Stimulated activated CD8-positive, alpha-beta memory T cell treated with anti-CD3 and anti-CD28 coated beads, Interleukin-2, amount 100 ng/mL, for 1 hour (primary cell): ENCODE measurements at places on chromosomes 5 and 9.

GRCh38 chr5:65932676-65933075 lies 6.3 kb downstream of the ERBIN start:
- no peak for DNase-seq

- DNase-seq, result no peak
Observed at GRCh38 chr5:125487231-125487630, 740.8 kb upstream of the ZNF608 start.

DNA sequence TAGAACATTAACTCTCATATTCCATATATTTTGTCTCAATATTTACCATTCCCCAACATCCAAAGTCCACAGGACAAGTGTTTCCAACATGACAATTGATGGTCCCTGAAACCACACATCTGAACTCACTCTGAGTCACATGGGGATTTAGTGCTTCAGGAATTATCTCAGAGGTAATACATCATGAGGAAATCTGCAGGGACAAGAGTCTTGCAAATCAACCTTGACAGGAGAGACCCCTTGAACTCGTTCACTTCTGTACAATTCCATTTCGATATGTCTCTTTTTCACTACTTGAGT lies 119.7 kb upstream of the ABCA1 start:
- DNase-seq, result no peak

DNA sequence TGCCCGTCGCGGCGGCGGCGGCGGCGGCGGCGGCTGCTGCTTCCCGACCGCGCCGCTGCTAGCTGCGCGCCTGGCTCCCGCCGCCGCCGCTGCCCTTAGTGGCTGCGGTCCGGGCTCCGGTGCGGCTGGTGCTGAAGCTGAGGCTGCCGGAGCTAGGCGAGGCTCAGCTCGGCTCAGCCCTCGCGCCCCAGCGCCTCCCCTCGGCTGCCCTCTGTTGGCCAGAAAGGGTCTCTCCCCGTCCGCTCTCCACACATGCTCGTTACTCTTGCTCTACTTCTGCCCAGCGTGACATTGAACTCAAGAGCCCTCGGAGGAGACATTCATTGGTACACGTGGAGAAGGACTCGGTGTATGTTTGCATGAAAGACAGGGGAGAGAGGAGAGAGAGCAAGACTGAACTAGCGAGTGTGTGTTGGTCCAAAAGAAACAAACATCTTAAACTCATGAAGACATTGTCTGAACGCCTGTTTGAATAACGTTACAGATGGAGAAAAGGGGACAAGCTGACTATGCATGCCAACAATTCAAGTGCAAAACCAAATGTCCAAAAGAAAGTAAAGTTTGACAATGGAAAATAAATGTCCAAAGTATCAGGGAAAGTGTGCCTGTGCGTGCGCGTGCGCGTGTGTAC lies at the start of gene HCN1:
Gene HCN1 (minus strand): TSS at position 175 of the 631 bp plus-strand sequence.
- no peak for DNase-seq

- no peak for DNase-seq
Observed at GRCh38 chr5:83378624-83379289, 92.8 kb upstream of the VCAN start.

DNA sequence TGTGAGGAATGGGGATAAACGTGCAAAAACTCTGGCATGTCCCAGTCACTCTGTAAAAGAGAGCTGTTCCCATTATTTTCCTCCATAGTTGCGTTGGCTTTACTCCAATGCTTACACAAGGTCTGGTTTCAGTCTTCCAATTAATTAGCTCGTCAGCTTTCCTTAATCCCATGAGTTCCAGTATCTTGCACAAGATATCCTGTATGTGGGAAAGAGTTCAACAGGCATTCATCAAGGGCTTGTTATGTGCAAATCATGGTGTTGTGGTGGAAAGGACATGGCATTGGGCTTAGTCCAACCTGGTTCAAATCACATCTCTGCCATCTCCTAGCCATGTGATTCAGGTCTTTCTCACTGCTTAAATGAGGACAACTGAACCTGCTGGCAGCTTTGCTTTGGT lies 77.5 kb upstream of the PANK3 start:
- no peak for DNase-seq

- no peak for DNase-seq
Observed at GRCh38 chr9:114503522-114504340, 1.5 kb downstream of the WHRN start.

DNA sequence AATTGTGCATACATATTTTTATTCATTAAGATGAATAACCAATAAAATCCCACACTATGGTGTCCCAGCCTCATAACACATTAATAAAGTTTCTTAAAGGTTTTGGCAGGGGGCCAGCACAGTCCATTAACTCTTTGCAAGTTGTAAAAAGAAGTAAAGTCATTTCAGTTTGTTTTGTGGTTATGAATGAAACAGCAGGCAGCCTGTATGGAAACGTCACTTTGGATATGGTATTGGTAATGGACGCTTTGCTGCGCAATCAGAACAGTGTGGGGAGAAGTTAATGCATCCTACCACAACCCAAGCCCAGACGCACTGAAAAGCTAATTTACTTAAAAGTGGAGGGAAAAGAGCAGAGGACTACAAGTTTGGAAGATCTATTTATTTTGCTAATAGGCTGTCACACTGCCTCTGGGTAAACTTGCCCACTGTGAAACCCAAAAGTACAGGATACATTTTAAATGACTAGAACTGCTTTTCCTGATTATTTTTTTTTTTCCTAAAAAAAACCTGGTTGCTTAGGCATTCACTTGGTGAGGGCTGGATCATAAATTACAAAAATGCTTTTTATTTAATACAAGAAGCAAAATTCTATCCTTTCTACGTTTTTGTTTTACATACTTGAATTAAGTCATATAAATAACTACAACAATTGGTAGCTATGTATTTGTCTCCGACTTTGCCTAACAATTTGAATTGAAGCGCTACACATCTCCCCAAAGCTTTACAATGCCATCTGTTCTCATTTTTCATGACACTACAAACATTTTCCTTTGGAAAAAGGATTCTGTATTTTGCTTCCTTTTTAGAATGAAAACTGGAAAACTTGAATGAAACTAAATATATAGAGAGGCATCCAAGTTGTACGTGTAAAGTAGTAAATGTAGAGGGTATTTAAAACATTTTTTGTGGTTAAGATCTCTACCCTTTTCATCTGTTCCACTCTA lies 104.3 kb downstream of the NFIB start:
- DNase-seq, result no peak

DNA sequence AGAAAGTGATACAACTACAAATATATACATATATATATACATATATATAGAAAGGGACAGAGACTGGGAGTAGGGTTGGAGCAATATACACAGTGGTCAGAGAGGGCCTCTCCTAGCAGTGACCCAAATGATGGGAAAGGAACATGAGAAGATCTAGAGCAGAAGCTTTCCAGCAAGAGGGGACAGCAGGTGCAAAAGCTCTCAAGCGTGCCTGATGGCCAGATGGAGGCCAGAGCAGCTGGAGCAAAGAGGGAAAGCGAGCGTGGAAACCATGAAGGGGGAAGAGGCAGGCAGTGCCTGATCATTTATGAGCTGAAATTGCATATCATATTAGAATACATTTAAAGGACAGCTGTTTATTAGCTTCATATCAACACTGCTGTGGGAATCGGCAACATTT lies 7.6 kb upstream of the GRPEL2 start:
- DNase-seq, result no peak

- DNase-seq, result no peak
Observed at GRCh38 chr5:82386576-82386975, 108.4 kb upstream of the RPS23 start.

DNA sequence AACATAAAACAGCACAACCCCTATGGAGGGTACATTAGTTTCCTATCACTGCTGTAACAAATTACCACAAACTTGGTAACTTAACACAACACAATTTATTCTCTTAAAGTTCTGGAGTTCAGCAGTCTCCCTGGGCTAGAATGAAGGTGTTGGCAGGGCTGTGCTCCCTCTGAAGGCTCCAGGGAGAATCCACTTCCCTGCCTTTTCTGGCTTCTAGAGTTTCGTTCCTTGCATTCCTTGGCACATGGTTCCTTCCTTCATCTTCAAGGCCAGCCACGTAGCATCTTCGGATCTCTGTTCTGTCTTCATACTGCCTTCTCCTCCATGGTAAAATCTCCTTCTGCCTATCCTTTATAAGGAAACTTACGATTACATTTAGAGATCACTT lies 25.0 kb upstream of the GSN start:
- no peak for DNase-seq

DNA sequence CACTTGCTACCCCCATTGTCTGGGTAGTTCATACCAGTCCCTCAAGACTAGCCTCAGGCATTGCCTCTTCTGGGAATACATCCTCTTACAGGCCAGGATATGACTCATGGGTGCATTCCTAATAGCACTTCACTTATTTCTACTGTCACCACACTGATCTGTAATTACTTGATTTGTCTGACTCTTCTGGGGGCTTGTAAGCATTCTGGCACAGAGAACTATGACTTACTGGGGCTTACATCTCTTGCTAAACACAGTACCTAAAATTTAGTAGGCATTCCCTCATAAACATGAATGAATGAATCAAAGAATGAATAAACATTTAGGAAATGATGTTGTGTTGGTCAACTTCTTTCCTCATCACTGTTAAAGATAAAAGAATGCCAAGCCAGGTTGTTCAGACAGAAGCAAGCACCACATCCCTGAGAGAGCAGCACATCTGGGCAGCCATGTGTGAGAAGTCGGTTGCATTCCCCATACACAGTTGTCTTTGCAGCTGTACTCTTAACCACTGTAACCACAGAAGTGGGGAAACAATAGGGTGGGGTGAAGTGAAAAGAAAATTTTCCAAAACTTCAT lies 27.6 kb downstream of the IL7R start:
- no peak for DNase-seq

DNA sequence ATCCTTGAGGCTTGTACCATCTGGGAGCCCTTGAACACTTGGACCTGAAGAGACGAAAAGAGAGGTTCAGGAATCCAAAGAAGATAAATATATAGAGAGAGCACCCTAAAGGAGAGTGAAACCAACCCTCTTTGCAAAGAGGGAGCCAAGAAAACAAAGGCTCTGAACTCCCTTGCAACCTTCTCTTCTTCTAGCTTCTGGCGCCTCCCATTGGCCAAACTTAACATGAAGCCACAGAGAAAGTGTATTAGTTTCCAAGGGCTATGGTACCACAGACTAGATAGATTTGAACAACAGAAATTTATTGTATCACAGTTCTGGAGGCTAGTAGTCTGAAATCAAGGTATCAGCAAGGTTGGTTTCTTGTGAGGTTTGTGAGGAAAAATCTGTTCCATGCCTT lies 175.1 kb downstream of the HCN1 start:
- no peak for DNase-seq

DNA sequence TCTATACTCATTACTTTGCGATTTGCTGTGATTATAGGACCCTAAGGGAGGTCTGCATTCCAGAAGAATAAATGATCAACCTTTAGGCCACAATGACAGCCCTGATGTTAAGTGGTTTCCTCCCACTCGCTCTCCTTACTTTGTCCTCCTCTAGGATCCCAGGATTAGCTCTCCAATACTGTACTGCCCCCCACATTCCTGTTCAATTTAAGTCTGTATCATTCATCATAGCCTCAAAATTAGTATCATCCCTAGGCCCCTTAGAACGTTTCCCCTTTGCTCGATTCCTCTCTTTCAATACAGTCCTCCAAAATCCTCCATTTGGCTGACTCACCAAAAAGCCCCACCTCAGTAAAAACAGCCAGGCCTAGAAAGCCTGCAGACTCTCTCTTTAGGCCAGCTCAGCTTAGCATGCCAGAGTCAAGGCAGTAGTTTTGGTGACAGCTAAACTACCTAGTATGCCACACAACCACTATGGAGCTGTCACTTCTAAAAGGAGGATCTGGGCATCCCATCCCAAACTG lies 24.4 kb downstream of the RNF145 start:
- DNase-seq, result no peak
